Lower lobe of right lung (tissue), 2 donors: ENCODE measurements at places on chromosomes 4 and X. TPM values are rescaled to one million over a fixed set of nuclear protein-coding genes. Genes with fewer than 3 reads are reported as not detected.

DNA sequence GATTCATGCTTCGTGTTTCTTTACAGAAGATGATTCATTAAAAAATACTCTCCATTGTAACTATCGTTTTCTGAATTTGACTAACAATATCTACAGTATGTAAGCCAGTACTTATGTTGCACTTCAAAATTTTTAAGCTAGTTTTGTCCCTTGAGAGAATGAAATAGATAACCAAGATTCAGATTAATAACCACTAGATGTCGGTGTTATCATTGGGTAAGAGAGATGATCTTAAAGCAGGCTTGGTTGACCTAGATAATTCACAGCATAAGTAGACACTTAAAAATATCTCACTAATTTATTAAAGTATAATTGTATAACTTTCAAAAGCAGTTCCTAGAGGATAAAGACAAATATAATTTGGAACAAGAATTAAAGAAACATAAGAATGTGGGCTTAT is 430.9 kb downstream of the C4orf33 start:
- DNase-seq: no peak

GRCh38 chr4:1240721-1241465 is 8.0 kb downstream of the CTBP1 start:
- DNase-seq: no peak

DNA sequence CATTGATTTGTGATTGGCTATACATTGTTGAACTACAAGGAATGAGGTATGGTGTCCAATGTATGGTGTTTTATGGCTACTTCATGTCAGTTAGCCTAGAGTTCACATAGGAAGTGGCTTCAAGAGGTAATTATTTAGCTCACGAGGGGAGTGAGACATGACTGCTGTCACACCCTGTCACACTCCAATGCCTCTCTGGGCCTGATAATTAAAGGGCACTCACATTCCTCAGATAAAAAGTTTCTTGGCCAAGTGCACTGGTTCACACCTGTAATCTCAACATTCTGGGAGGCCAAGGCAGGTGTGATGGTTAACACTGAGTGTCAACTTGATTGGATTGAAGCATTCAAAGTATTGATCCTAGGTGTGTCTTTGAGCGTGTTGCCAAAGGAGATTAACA is 65.0 kb upstream of the DDX60 start:
- no peak for DNase-seq

The NSUN7 gene
- total RNA-seq: 9.2 TPM

GRCh38 chr4:22462688-22463087 is 53.2 kb downstream of the ADGRA3 start:
- DNase-seq: no peak

DNA sequence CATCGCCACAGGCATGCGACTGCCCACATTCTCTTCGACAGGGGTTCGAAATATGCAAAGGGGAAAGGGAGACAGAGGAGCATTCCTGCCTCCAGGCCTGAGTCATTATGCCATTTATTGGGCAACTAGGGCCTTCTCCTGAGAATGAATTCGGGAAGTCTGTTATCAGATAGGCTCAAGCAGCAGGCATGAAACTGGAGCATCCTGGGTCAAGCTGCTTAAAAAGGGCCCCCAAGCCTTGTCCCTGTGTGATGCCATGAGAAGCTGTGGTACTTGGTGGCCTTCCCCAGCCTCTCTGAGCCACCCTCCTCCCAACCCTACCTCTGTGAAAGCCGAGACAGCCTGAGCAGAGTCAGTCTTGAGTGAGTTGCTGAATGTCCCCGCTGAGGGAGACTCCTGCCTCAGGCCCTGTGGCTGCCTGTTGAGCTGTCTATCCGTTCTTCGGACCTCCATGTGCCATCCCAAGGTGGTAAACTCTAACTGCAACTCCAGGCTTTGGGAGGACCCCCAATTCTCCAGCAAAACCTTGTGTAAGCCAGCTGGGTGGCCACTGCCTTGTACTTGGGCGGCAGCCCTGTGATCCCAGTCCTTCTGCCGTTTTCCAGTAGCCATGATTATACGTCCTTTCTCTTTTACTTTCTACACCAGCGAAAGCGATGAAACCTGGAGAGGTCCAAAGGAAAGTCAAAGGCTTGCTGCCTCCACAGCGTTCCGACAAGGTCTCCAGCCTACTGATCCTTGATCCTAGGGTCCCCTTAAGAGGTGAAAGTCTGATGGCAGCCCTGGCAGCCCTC is 37.7 kb downstream of the NBDY start:
- DNase-seq: no peak

- DNase-seq: no peak
Measured at GRCh38 chr4:88720451-88721428, 23.1 kb upstream of the NAP1L5 start.

GRCh38 chrX:2679534-2680485 is 11.3 kb upstream of the CD99 start:
- no peak for DNase-seq

- no peak for DNase-seq
Measured at GRCh38 chr4:30671926-30672448, 48.2 kb upstream of the PCDH7 start.

- no peak for DNase-seq
Measured at GRCh38 chr4:24266951-24267722, 317.2 kb downstream of the DHX15 start.

DNA sequence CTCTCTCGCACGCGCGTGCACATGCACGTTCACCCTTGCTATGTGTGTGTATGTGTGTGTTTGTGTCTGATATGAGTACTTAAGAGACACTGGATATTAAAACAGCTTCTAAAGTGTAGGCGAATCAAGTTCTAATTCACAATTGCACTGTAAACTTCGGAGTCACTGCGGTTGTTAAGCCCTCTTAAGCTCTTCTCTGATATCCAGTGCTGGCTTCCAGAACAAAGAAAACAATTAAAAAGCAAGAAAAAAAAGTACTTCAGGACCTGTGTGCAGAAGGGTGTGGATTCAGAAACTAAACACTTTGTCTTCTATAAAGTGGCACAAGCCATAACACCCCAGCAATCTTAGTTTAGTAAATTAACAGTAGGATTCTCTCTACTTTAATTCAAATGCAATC is 300.2 kb downstream of the PCDH7 start:
- no peak for DNase-seq

GRCh38 chr4:7307394-7308099 is 115.2 kb downstream of the SORCS2 start:
- DNase-seq: no peak

The HDX gene
- total RNA-seq: 3.2 TPM

- no peak for DNase-seq
Measured at GRCh38 chr4:37995981-37996775, 36.0 kb downstream of the PTTG2 start.

GRCh38 chr4:107863416-107863815 is 38.7 kb downstream of the SGMS2 start:
- no peak for DNase-seq

DNA sequence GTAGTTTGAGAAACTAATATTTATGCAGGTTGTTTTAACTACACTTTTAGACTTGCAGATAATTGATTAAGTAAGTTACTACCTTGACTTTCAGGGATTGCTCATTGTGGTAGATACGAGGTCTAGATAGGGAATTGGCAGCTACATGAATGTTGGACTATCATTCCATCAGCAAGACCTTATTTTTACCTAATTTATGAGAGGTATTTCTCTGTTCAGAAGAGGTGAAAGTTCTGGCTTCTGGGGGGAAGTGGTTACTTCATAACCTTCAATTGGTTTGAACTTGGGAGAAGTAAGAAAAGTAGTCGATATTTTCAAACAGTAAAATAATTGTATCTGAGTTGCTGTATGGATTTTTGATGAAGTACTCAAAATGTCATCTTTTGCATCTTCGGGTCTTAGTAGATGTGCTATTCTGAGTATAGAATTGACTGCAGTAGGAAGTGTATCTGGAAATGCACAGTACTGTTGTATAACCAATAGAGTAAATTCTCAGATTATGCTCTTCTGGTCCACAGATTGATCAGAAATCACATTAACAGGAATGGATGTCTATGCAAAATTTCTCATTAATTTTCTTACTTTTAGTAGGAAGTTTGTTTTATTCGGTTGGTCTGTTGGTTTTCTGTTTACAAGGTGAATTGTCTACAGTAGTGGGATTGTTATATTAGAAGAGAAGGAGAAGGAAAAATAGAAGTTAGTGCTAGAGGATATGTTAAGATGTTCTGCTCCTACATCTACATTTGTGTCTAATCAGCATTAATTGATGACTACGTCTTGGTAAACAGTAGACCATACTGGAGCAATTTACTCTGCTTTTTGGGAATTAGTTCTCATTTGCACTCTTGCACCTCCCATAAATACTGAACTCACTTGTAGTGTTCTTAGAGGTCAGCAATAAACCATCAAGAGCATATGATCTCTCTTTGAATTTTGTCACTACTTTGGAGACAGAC is 3.0 kb downstream of the NFKB1 start:
- DNase-seq: no peak

GRCh38 chr4:2817701-2818350 is 24.9 kb downstream of the SH3BP2 start:
- no peak for DNase-seq

- DNase-seq: no peak
Measured at GRCh38 chrX:13742397-13743176, 8.0 kb downstream of the OFD1 start.

- DNase-seq: no peak
Measured at GRCh38 chrX:101265869-101266428, 25.2 kb downstream of the TAF7L start.

The FAM114A1 gene
- total RNA-seq: 41.6 TPM

DNA sequence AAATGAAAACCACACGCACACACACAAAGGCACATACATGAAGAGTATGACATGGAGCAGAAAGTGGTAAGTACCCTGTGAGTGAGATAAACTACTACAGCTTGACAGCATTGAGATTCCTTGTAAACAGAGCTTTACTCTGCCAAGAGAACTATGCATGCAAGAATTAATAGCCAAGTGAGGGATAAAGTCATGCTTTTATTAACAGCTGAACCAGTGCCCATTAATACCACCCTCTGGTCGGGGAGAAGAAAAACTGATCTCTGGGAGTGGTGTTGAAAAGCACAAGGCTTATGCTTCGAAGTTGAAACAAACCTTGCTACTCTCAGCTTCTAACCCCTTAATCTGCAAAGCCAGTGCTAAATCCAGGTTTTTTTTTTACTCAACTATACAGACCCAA is 95.9 kb upstream of the C1QTNF7 start:
- no peak for DNase-seq

DNA sequence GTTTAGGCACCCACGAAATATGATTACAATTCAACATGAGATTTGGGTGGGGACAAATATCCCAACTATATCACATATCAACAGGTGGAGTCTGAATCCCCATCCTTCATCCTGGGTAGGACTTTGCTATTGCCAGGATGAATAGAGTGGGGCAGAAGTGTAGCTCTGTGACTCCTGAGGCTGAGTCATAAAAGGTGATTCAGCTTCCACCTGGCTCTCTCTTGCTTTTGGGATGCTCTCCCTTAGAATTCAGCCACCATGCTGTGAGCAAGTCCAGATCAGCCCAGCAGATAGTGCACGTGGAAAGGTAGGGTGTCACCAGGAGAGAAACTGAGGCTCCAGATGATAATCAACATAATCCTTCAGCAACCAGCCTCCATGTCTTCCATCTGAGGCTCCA is 193.8 kb upstream of the BCOR start:
- DNase-seq: no peak

GRCh38 chrX:153984351-153985178 is 12.0 kb downstream of the TMEM187 start:
- no peak for DNase-seq

- DNase-seq: no peak
Measured at GRCh38 chrX:49272421-49272820, 2.8 kb downstream of the PPP1R3F start.

The SPANXN5 gene
- not detected for total RNA-seq

DNA sequence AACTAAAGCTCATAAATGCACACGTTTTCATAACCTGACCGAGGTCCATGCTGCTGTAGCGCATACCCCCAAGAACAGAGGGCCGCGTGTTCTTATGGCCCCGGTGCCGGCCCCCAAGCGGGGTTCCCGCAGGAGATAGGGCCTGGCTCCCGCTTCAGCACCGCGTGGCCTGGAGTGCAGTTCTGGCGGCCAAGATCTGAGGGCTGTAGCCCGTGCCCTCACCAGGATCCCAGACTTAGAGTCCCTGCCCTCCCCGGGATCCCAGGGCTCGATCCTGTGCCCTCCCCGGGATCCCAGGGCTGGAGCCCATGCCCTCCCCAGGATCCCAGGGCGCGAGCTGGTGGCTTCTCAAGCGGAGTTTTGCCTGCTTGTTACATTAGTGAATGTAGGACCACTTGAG is 1.0 kb upstream of the GRPEL1 start:
- DNase-seq: no peak

- DNase-seq: no peak
Measured at GRCh38 chr4:57080781-57081650, 29.2 kb downstream of the IGFBP7 start.

- DNase-seq: no peak
Measured at GRCh38 chrX:79601341-79602131, 234.4 kb upstream of the ITM2A start.

- DNase-seq: no peak
Measured at GRCh38 chr4:182881914-182882313, 35.3 kb downstream of the DCTD start.

GRCh38 chr4:11631416-11631815 is 202.7 kb upstream of the HS3ST1 start:
- DNase-seq: no peak

DNA sequence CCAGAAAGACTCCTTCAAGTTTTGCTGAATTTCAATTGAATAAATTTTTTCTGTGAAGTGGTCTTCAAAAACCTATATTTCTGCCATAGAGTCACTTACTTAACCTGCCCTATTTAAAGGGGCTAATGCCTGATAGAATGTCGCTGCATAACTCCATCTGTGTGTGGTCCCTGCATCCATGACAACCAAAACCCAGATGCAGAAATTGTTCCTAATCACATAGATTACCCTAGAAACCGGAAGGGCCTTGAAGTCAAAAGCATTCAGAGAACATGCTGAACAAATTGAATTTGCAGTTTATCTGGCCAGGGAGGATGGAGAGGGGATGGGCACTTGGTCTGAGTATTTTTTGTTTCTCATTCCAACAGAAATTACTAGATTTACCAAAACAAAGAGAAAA is 1.5 kb upstream of the PARM1 start:
- no peak for DNase-seq

The PNMA6F gene
- not detected for total RNA-seq

DNA sequence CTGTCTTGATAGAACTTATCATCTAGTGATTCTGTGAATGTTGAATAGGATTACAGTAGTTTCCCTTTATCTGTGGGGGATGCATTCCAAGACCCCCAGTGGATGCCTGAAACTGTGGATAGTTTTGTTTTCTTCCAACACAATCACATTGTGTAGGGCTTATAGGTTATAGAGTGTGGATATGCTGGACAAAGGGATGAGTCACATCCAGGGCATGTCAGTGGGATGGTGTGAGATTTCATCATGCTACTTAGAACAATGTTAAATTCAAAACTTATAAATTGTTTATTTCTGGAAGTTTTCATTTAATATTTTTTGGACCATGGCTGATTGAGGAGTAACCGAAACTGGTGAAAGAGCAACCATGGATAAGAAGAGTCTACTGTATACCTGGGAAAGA is 432.3 kb upstream of the ATOH1 start:
- DNase-seq: no peak

- no peak for DNase-seq
Measured at GRCh38 chr4:13413729-13414437, 70.3 kb downstream of the RAB28 start.
